ENCODE measurements at places on chromosomes 4 and X.

DNA sequence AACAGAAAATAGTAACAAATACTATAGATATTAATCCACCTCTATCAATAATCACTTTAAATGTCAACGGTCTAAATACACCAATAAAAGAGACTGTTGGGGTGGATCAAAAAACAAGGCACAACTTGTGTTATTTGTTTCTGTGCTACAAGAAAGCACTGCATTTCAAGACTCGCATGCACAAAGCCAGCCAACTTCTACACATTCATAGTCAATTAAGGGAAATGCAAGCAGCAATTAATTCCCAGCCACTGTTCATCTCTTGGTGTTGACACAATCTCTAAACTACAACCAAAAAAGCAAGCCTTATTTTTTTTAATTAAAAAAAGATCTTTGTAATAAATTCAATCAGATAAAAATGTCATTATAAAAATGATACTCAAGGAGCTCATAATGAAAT lies 67.6 kb downstream of the JAKMIP1 start:
- no peak for DNase-seq

- DNase-seq = peak; percentile 14
Measured at GRCh38 chrX:48511560-48511959, 2.8 kb downstream of the PORCN start.

DNA sequence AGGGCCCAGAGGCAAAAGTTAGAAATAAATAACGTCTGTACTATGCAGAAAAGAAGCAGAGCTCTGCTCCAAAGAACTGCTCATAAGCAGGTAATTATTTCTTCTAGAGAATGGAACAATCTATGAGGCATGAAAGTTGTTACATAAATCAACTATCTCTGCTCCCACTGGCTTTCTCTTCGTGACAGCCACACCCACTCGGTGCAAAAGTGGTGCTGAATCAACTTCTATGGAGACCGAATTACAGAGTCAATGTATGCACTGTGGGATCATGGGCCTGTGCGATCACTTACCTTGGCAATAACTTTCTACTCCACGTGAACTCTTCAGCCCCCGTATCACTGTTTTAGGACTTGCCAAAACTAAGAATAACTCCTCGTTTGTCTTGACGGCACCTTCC lies 99.4 kb upstream of the ATXN3L start:
- DNase-seq = no peak

DNA sequence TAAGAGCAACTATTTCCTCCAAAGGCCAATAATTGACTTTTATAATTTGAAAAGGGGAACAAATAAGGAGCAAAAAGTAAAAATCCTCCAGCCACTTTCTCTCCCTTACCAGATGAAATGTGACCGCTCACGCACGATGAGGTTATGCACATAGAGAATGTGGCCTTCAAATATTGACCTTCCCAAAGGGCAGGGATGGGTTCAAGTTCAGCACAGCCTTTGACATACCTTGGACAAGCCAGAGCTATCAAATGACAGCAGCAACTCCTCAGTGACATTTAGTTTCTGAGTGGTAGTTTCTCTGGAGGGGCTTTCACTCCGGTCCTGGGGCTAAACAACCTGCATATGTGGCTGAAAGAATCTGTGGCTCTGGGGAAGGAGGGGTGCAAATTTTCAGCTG lies 50.7 kb downstream of the AMOT start:
- DNase-seq = no peak

GRCh38 chr4:153181700-153182099 lies 22.5 kb upstream of the TRIM2 start:
- DNase-seq = no peak

- DNase-seq = no peak
Measured at GRCh38 chr4:32697281-32697814, 1977.2 kb downstream of the PCDH7 start.

Measured in WTC11 (cell line).